ENCODE measurements at places on chromosomes 5 and 9. TPM values are rescaled to one million over a fixed set of nuclear protein-coding genes. Genes with fewer than 3 reads are reported as not detected.

Gene EIF4E1B
- total RNA-seq, result not detected

Gene HTR1A
- total RNA-seq, result not detected

Gene CREBRF
- total RNA-seq, result 9.6 TPM

Gene LRRTM2
- total RNA-seq, result not detected

Gene GHR
- total RNA-seq, result 1.1 TPM

Gene ROR2
- not detected for total RNA-seq

Gene SEMA4D
- 5.1 TPM for total RNA-seq

Gene CCDC152
- not detected for total RNA-seq

Gene TLR4
- total RNA-seq, result 11.6 TPM

Gene TSSK1B
- total RNA-seq, result not detected

Gene PRRC1
- total RNA-seq, result 66.4 TPM

DNA sequence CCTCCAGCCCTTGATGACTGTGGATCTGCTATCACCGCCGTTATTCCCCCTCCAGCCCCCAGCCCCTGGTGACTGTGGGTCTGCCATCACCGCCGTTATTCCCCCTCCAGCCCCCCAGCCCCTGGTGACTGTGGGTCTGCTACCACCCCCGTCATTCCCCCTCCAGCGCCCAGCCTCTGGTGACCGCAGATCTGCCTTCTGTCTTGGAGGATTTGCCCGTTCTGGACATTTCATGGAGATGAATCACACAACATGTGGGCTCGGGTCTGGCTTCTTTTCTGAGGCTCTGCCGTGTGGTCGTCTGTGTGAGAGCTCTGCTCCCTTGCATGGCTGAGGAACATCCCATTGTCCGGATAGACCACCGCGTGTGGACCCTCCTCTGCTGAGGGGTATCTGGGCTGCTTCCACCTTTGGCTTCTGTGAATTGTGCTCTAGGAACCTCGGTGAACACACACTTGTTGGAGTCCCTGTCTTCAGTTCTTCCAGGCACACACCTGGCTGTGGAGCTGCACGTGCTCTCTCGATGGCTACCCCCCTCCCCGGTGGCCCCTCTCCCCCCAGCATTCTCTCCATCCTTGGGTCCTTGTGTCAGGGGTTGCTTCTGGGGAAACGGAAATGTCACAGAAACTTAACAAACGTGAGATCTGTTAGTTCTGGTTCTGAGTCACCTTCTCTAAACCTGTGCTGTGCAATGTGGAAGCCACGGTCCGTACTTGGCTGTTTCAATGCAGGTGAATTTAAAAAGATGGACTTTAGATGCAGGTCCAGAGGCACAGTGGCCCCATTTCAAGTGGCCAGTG is 105.3 kb upstream of the COL5A1 start:
- DNase-seq, result peak; percentile 76

GRCh38 chr9:114366334-114367128 is 21.3 kb downstream of the AKNA start:
- peak; percentile 75 for DNase-seq

DNA sequence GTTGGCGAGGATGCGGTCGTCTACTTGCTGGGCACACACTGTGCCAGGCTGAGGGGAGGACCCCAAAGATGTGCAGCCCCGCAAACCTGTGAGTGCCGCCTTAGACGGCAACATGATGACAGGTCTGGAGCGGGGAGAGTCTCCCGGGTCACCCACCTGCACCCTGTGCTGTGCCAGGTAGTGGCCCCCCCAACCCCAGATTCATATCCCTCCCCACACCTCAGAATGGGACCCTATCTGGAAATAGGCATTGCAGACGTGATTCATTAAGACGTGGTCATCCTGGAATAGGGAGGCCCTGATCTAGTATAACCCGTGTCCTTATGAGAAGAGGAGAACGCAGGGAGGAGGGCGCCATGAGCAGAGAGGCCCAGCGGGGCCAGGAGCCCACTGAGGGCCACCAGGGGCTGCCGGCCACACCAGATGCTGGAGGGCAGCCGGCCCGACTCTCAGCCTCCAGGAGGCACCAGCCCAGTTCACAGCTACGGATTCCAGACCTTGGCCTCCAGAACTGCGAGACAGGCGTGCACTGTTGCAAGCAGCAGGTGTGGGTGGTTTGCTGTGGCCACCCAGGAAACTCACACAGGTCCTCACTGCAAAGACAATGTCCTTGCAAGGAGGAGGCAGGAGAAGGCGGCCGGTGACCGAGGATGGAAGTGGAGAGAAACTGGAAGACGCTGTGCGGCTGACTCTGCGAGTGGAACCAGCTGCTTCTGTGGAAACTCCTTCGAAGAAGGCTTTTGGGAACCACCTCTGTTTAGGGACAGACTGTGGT is 131.9 kb upstream of the LPCAT1 start:
- no peak for DNase-seq

DNA sequence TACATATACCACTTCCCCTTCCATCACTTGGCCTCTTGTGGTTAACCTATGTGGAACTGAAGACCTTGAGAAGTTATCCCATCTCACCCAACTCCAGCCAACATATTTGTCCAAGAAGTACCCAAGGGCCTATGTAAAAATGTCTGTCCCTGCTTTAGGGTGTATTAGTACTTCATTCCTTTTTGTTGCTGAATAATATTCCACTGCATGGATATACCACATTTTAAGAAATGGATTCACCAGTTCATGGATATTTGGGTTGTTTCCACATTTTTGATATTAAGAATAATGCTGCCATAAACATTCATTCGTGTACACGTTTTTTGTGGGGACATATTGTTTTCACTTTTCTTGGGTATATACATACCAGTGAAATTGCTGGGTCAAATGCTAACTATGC is 28.6 kb downstream of the IDNK start:
- no peak for DNase-seq

DNA sequence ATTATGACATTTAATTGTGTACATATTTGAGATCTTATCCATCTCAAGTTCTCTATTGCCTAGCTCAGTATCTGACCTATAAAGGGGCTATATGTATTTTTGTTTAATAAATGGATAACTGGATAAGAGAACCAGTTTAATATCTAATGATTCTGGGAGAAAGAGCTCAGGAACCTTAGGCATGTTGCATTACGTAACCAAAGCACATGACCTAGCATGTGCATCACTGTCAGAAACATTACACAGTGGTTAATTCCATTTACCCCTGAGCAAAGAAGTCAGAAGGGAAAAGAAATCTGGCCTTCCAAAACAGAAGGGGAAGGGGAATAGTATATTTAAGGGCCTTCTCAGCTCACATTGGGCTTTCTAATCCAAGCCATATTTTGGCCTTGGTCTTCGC is 12.3 kb downstream of the PAPPA start:
- no peak for DNase-seq

DNA sequence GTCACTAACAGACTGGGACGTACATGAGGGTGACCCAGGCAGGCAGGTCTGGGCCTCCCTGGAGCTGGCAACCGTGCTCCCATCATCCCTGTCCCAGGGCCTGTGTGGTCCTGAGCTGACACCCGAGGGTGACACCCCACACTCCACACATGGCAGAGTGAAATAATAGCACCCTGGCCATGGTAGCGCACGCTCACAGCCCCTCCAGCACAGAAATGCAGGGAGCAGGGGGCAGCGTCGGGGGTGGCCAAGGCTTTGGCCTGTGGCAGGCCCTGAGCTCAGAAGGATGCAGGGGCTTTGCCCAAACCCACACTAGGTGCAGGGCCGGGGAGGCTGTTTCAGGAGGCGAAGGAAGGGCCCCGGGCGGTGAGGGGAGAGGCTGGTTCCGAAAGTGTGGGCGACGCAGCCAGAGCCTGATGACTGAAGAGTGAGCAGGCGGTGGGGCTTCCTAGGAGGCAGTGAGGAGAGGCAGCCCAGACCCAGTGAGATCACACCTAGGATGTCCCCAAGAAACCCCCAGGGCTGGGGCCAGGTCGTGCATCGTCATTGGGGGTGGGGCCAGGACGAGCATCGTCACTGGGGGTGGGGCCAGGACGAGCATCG is 12.9 kb downstream of the OR2V2 start:
- peak; percentile 69 for DNase-seq

DNA sequence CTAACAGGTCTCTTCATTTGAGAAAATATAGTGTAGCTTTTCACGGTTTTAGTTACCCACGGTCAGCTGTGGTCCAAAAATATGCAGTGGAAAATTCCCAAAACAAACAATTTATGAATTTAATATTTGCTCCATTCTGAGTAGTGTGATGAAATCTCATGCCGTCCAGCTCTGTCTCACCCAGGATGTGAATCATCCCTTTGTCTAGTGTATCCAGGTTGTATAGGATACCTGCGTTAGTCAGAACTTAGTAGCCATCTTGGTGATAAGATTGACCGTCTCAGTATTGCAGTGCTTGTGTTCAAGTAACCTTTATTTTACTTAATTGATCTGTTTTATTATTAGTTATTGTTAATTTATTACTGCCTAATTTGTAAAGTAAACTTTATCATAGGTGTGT is 41.1 kb downstream of the NDUFS4 start:
- DNase-seq, result peak; percentile 69

GRCh38 chr9:84315278-84315877 is 25.2 kb downstream of the SLC28A3 start:
- peak; percentile 58 for DNase-seq

DNA sequence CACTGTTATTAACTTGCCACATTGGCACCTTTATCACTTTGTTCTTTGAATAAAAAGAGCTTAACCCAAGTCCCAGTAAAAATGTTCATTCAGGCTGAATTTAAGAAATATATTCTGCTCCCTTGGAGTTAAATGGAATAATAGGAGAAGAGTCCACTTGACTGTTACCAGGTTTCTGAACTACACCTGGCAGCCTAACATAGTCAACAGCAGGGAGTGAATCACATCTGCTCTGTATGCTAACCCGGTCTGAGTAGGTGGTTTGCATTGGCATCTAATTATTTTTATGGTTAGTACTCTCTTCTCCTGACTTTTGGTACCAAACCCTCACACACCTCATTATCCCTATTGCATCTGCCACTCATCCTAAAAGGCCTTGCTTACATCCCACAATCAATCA is 86.7 kb downstream of the STK32A start:
- DNase-seq, result no peak

- peak; percentile 36 for DNase-seq
Observed at GRCh38 chr5:180340856-180341255, 12.3 kb downstream of the GFPT2 start.

DNA sequence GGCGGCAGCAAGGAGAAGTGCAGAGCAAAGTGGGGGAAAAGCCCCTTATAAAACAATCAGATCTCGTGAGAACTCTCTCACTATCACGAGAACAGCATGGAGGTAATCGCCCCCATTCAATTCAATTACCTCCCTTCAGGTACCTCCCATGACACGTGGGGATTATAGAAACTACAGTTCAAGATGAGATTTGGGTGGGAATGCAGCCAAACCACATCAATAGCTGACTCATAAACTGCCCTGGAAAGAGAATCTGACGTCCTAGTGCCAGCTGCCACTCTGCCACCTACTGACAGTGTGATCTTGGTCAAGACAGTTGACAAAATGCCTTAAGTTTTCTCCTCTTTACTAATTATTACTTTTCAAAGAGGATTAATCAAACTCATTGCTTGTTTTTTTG is 128.3 kb downstream of the GPBP1 start:
- peak; percentile 85 for DNase-seq

DNA sequence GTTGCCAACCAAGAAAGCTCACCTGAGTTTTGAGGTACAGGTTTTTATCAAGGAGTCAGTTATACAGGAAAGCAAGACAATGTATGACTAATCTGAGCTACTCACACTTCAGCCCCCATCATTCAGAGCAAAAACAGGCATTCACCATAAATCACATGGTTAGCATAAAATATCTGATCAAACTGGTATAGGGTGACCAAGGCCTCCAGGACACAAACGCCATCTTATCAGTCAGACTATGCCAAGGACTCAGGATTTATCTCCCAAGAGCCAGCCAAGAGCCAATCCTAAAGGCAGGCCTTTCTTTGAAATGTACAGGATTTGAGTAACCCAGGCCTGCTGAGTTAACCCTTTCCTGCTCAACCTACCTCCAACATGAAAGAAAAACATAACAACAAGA is 313.0 kb upstream of the NREP start:
- no peak for DNase-seq

DNA sequence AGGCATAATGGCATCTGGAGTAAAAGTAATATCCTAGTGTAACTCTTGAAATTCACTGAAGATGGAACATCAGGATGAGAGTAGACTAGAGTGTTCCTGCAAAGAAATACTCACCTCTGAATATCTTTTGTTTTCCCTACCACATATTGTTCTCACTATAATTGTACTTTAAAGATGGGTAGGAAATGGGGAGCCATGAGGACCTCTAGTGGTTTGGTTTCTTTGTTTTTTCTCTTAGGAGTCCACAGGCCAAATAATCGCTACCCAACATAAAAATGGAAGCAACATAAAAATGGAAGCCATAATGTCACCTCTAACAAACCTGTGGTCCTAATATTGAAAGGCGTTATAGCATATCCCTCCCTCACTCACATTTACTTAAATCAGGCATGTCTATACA is 2375.8 kb downstream of the MAT2B start:
- DNase-seq, result no peak

All from A172 (cell line).